Cerebellum (tissue), 4 donors: ENCODE measurements at places on chromosomes 1 and 21. TPM values are rescaled to one million over a fixed set of nuclear protein-coding genes. Genes with fewer than 3 reads are reported as not detected.

DNA sequence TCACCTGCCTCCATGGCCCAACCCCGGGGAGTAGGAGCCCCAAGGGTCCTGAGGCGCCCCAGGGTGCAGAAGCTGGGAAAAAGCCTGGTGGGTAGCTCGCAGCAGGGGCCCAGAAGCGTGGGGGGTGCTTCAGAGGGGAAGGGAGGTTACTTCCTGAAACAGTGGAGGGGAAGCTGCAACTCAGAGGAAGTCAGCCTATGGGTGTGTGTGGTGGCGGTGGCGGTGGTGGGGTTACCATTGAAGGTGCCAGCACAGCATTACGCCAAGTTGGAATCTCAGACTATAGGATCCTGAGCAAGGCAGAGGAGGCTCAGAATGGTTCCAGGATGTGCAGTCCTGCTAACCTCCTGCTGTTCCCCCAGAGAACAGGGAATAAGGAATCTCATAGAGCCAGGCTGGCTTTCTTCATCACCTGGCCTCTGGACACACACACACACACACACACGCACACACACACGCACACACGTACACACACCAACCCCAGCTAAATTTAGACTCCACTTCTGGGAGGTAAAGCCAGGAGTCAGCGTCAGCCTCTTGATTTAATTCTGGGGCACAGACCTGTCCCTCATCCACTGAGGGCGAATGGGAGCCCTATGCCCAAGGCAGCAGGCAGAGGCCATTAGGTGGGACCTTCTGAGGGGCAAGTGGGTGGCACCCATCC is 1.3 kb downstream of the DENND4B start:
- DNase-seq: no peak

DNA sequence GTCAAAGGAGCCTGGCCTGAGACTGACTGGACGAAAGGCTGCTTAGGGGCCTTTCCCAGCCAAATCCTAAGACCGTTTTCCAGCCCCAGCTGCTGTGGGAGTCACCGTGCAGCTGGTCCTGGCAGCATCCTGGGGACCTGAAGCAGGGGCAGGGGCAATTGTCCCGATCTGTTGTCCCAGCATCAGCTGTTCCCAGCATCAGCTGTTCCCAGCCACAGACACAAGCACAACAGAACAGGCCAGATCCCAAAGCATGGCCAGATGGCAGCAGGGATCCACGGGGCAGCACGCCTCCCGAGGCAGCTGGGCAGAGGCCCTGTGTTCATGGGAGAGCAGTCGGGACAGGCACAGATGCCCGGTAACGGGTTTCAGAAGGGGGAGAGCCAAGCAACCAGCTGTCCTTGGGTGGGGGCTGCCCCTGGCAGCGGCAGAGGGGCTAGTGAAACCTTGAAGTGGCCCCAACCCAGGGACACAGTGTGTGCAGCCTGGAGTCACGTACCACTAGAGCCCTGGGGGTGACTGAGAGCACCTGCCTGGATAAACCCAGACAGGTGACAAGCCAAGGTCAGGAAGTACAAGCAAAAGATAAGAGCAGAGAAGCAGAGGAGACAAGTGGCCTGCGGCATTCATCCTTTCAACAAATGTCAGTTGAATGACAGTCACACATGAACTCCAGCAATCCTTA is 13.3 kb downstream of the CELA2B start:
- DNase-seq: no peak

- no peak for DNase-seq
These were observed 464.2 kb downstream of the DISC1 start for GRCh38 chr1:232090816-232091215.

- no peak for DNase-seq
These were observed 50.1 kb downstream of the COQ8A start for GRCh38 chr1:226990133-226990716.

DNA sequence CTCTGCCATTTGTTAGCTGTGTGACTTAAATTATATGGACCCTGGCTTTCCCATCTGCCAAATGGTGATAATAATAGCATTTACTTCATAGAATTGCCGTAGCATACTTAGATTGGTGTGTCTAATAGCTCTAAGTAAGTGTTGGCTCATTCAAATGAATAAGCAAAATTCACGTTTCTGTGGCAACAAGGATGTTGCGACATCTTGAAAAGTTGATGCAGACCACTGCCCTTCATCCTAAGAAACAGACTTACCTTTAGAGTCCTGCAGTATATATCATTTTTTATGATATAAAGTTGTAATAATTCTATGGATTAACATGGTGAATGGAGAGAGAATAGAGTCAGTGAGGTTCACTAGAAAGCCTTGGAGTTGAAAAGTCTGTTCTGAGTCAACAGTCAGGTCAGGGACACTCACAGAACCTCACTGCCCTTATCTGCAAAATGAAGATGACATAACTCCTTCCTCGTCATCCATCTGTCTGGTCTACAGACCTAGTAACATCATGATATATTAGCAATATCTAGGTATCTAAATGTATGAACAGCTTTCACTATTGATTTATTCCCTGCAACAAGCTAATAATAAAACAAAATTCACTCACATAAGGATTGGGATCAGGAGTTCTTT is 167.3 kb upstream of the C8B start:
- DNase-seq: no peak

GRCh38 chr1:40763742-40764532 is 19.6 kb upstream of the KCNQ4 start:
- DNase-seq: no peak

The PLA2G4A gene
- 3.3 TPM for total RNA-seq

The DPT gene
- total RNA-seq: 0.27 TPM
